H1 (cell line): ENCODE measurements at places on chromosomes 1 and 21. TPM values are rescaled to one million over a fixed set of nuclear protein-coding genes. Genes with fewer than 3 reads are reported as not detected.

Gene NAV1
- total RNA-seq = 42.7 and 43.6 TPM in 2 replicates

- DNase-seq = no peak
- no peaks in the 10 kb centered on the region for H3K27me3 ChIP-seq
- H3K4me3 ChIP-seq = no peak overlapping the region
- H3K27ac ChIP-seq = no peak overlapping the region
- H3K36me3 ChIP-seq = no peaks in the 10 kb centered on the region
Observed at GRCh38 chr1:67355745-67356424, 48.2 kb downstream of the IL12RB2 start.

Gene OR14K1
- not detected in 2 replicates for total RNA-seq

Gene RXFP4
- total RNA-seq = not detected in 2 replicates
